T-cell (primary cell): ENCODE measurements at places on chromosomes 7 and 10.

GRCh38 chr7:66883716-66884115, 37.3 kb upstream of the TMEM248 start:
- no peak for DNase-seq

DNA sequence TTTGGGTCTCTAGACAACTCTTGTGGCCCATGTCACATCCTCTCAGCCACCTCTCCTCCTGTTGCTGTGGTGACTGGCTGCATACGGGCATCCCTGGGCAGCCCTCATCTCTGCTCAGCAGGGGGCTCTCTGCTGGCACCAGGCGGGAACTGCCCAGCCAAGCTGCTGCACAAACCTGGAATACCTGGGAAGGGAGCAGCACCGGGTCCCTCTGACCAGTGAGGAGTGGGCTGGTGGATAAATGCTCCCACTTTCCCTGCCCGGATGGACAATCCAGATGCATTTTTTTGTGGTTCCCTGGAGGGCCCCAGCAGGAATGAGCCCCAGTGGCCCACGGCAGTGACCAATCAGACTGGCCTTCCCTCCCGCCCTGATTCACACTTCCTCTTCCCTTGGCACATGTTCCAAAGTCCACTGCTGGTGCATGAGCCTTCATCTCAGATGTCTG, 21.9 kb downstream of the GRID1 start:
- DNase-seq, result no peak

DNA sequence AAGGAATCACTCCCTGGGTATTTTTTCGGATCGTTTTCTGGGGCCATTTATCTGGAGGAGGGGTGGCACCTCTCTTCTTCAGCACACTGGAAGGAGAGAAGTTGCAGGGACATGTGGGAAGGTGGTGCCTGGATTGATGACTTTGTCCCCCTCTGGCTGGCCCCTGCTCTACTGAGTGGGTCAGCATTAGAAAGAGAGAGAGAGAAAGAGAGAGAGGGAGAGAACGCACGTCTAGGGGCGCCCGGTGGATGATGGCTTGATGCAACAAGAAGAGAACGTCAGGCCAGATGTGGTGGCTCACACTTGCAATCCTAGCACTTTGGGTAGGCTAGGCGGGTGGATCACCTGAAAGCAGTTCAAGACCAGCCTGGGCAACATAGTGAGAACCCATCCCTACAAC, 5.5 kb upstream of the MUC12 start:
- no peak for DNase-seq

- DNase-seq, result no peak
Measured at GRCh38 chr10:48895803-48896195, 43.8 kb downstream of the LRRC18 start.

GRCh38 chr7:27180431-27181420, 4.3 kb downstream of the HOXA11 start:
- no peak for DNase-seq

DNA sequence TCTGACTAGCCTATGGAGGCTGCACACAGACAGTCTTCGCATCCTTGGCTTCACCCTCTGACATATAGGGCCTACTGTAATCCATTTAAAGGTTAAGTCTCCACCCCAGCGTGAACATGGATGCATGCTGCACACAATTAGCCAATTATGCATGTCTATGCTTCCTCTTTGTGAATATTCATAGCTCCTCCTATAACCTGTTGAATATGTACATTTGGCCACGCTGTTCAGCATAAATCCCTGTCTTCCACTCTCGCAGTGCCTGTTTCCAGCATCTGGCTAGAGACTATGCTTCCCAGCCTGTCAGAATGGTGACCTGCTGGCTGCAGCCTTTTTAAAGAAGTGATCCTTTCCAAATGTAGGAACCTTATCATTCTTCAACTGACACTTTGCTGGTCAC, 106.7 kb downstream of the PRKAG2 start:
- no peak for DNase-seq

- DNase-seq, result no peak
Measured at GRCh38 chr7:103129702-103130549, 19.0 kb downstream of the NAPEPLD start.

- no peak for DNase-seq
Measured at GRCh38 chr10:17907641-17908040, 44.1 kb upstream of the SLC39A12 start.

- DNase-seq, result no peak
Measured at GRCh38 chr10:19728376-19728775, 87.9 kb upstream of the PLXDC2 start.

DNA sequence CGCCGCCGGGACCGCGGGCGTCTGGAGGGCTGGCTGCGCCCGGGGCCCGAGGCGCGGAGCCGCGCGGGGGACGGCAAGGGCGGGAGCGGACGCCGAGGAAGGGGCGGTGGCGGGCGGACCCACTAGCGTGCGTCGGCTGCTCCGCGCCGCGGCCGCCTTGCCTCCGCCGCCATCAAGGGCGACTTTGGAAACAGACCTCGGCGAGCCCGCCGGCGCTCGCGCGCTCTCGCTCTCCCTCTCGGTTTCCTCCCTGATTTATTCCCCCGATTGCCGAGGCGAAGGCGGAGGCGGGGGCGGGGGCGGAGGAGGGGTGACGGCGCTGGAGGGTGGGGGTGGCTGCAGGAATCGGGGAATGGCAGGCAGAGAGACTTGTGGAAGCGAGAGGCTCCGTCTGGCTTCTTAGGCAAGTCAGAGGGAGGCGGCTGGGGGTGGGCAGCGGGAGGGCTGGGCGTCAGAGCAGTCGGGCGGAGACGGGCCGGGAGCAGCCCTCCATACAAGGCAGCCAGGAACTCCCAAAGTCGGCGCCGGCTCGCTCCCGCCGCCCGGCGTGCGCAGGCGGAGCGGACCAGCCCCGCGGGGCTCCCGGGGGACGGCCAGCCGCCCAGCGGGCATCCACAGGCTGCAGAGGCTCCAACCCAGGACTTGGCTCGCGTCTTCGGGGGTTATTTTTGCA, at the start of gene CACNA2D1:
Gene CACNA2D1, minus strand, starts transcription at position 231 of the 673 bp plus-strand sequence.
- DNase-seq, result no peak

DNA sequence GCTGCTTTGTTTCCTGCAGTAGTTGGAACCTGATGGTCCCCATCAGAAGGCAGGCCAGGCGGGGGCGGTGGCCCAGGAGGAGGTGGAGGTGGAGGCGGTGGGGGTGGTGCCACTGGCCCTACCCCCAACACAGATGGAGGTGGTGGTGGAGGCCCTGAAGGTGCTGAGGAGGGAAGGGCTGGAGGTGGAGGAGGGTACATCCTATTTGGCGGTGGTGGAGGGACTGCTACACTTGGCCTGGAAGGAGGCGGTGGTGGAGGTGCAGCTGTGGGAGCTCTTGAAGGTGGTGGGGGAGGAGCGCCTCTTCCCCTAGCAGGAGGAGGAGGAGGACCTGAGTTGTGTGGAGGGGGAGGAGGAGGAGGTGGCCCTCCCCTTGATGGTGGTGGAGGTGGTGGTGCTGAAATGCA, 36.8 kb downstream of the LMOD2 start:
- no peak for DNase-seq

DNA sequence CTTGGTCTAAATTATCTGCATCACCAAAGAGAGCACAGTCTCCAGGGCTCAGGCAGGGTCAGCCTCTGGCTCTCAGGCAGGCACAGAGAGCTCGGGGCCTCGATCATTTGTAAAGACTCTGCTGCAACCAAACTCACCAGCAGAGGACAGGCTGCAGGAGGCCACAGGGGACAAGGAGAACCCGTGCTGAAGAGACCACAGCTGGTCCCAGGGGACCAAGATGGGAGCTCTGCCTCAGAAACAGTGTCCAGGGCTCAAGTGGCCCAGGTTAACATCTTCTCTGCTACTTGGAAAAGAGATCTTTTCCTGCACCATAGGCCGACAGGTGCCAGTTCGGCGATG, 543.2 kb downstream of the PTPRN2 start:
- DNase-seq, result no peak

DNA sequence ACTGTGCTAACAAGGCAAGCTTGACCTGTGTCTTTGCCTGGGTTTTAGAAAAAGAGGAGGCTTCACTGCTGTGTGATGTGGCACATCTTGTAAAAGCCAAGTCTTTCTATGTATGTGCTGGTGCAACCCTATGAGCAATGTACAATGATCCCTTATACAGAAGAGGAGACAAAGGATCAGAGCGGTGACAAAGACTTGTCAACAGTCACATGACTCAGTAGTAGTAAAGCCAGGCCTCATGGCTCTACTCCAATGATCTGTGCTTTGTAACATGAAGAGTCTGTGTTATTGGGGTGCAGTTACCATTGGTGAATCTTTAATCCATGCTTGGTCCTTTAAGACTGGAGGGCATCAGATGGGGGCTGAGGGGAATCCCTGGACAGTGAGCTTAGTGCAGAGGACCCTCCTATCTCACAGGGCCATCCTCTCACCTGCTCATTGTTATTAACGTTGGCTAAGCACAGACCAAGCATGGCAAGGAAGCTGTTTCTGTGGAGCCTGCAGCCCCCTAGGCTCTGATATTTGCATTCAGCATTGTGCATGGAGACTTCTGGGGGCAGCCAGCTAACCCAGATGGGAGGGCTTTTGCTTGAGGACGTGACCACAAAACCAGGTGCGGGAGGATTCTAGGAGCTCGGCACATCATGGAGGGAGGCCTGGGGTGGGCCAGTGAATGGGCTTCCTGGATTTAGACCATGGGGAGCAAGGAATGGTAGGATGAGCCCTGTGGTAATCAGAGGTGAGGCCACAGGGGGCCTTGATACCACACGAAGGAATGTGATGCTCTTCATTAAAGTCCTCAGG, 308.8 kb upstream of the ZNF32 start:
- DNase-seq, result no peak

GRCh38 chr7:16954321-16954720, 72.5 kb upstream of the AGR3 start:
- DNase-seq, result no peak

GRCh38 chr10:17229016-17229716, 1.1 kb downstream of the VIM start:
- DNase-seq, result peak; percentile 45

GRCh38 chr10:79458483-79458882, 13.1 kb upstream of the ZCCHC24 start:
- no peak for DNase-seq

DNA sequence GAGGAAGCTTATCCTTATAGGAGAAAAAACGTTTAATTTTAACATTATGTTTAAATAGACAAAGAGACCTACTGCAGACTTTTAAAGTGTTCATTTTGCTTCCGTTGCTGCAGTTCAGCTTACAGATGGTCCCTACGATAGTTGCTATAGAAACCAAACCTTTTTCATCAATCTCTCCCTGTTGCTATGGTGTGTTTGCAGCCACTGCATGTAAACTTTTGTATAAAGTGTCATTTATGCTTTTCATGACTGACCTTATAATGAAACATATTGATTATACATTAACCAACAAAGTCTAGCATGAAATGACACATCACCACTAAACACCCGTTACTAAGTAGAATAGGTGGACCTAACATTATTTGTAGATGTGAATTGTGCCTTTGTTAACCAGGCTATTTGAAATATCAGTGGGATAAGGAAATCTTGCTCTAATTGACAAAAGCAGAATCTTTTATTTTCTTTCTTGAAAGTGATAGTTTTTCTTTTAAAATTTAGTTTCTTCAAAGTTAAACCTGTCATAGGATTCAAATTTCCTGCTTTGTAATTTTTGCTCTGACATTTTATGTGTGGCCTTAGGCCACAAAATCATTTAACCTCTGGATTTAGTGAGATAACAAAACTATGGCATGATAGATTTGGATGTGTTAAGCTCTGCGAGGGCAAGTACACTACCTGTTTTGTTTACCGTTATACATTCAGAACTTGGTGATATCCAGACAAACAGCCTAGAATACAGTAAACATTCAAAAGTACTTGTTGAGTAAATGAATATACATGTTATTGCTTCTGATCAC, 64.0 kb downstream of the CACNB2 start:
- no peak for DNase-seq

DNA sequence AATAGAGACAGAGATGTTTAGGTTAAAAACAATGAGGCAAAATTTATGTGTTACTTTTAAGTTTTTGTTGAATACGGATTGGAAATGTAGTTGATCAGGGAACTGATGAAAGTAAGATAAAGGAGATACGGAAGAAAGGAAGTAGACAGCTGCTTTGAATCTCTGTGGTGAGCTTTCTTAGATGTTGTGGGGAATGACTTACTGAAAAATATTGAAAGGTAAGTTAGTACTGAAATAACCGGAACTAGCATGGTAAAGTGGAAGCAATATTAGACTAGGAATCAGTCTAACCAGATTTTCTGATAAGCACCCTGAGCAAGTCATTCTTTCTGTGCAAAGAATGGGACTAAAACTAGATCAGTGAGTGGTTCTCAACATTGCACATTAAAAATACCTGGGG, 34.8 kb downstream of the LUC7L2 start:
- DNase-seq, result no peak

GRCh38 chr7:126657137-126657536, 595.6 kb downstream of the GRM8 start:
- no peak for DNase-seq

DNA sequence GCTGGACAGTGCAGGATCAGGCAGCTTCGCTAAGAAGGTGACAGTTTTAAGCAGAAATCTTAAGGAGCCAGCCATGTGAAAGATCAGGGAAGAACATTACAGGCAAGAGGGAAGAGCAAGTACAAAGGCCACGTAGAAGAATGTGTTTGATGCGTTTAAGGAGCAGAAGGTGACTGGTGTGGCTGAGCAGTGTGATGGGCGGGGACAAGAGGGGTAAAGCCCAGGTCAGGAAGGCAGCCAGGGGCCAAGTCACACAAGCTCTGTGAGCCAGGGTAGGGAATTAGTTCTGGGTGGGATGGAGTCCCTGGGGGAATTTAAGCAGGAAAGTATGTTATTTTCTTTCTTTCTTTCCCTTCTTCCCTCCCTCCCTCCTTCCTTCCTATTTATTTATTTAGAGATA, 166.9 kb downstream of the SH3PXD2A start:
- DNase-seq, result no peak

DNA sequence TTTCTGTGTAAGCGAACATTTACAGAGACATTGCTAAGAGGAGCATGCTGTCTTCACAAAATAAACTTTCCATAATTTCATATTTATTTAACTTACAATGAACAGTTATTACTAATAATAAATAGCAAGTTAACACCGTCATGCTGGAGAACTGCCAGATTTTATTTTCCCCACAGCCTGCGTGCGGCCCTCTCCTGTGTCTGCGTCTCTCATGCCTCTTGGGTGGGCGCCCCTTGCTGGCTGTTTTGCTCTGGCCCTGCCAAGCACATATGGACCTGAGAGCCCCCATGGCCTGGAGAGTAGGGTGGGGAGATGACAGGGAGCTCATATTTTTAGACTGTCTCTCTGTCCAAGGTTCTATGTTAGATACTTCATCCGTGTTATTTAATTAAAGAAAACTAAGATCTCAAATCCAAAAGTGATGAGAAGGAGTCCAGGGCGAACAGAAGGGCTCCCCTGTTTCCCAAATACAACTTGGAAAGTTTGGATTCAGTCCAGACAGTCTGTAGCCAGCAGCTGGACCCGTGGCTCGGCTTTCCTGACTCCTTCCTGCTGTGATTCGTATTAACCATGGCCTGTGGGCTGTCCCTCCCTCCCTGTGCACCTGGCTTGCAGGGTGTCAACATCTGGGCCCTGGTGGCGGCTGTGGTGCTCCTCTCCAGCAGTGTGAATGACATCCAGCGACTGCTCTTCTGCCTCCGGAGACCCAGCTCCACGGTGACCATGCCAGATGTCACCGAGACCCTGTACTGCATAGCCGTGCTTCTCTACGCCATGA, 20.5 kb downstream of the FBH1 start:
- DNase-seq, result no peak

- no peak for DNase-seq
Measured at GRCh38 chr7:37070471-37070870, 346.2 kb upstream of the AOAH start.

GRCh38 chr10:95253007-95253406, 37.8 kb downstream of the PDLIM1 start:
- DNase-seq, result no peak

- no peak for DNase-seq
Measured at GRCh38 chr7:16270844-16271243, 150.5 kb downstream of the CRPPA start.
